ENCODE measurements at places on chromosomes 6 and 20. TPM values are rescaled to one million over a fixed set of nuclear protein-coding genes. Genes with fewer than 3 reads are reported as not detected.

The ECT2L gene
- not detected for total RNA-seq

- no peak for DNase-seq
These were observed 33.6 kb upstream of the BTN3A2 start for GRCh38 chr6:26331218-26332073.

GRCh38 chr6:115630424-115631024, 430.2 kb downstream of the FRK start:
- no peak for DNase-seq

The PPIL1 gene
- 53.2 TPM for total RNA-seq

- no peak for DNase-seq
These were observed 9.8 kb upstream of the CNKSR3 start for GRCh38 chr6:154520280-154520679.

DNA sequence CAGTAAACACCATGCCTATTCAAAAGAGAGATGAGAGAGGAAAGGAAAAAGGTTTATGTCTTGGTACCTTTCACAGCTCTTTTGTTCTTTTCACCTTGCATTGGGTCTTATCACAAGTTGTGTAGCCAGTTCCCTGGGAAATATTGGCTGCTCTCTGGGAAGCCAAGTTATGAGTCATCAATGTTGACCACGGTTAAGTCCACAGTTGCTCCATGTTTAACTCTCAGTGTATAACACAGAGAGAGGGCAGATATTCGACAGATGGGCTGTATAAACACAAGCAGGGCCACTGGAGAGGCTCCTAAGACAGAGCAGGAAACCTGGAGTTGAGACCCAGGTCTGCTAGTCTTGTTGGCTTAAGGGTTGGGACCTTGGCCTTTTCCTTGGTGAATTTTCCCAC, 718.6 kb downstream of the QKI start:
- no peak for DNase-seq

GRCh38 chr6:63808576-63808975, 173.0 kb downstream of the PHF3 start:
- DNase-seq: no peak

The WFDC8 gene
- total RNA-seq: not detected

- DNase-seq: no peak
These were observed 218.4 kb downstream of the HIVEP2 start for GRCh38 chr6:142726616-142727015.

GRCh38 chr20:44659931-44660330, 8.4 kb upstream of the ADA start:
- DNase-seq: no peak

- DNase-seq: no peak
These were observed 97.2 kb downstream of the SPTLC3 start for GRCh38 chr20:13105864-13106457.

- no peak for DNase-seq
These were observed 17.1 kb upstream of the BPI start for GRCh38 chr20:38286586-38287531.

- no peak for DNase-seq
These were observed 62.5 kb downstream of the ERMARD start for GRCh38 chr6:169813969-169814368.

GRCh38 chr6:31908791-31909190, 6.9 kb upstream of the ZBTB12 start:
- DNase-seq: no peak

GRCh38 chr6:133241086-133241900, at the start of gene EYA4:
EYA4 (plus strand) TSS chr6:133241357; CDS start chr6:133274781, 33,424 bp downstream.
- peak; percentile 17 for DNase-seq

The WFDC13 gene
- not detected for total RNA-seq

The MLN gene
- not detected for total RNA-seq

DNA sequence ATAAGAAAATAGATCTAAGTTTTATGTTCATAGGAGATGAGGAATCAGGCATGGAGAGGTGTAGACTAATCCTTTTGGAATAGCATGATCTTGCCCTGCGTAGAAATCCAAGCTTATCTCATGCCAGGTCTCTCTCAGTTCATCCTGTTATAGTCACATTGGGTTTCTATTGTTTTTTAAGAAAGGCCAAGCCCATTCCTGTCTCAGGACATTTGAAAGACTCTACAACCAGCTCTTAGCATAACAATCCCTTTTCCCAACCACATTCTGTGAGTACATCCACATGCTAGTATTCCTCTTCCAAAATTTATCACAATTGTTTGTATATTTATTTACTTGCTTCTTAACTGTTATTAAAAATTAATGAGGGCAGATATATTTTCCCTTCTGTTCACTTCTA, 130.3 kb downstream of the MMUT start:
- DNase-seq: no peak

The MEP1A gene
- total RNA-seq: 4.1 TPM

GRCh38 chr6:128112494-128112893, 211.6 kb upstream of the THEMIS start:
- DNase-seq: no peak

GRCh38 chr20:42319252-42320013, 701.3 kb upstream of the CHD6 start:
- DNase-seq: no peak

The ELOVL5 gene
- total RNA-seq: 74.4 TPM

GRCh38 chr6:27897580-27898206, 14.5 kb downstream of the OR2B2 start:
- no peak for DNase-seq

GRCh38 chr6:74851596-74851995, 354.3 kb downstream of the COL12A1 start:
- DNase-seq: no peak

DNA sequence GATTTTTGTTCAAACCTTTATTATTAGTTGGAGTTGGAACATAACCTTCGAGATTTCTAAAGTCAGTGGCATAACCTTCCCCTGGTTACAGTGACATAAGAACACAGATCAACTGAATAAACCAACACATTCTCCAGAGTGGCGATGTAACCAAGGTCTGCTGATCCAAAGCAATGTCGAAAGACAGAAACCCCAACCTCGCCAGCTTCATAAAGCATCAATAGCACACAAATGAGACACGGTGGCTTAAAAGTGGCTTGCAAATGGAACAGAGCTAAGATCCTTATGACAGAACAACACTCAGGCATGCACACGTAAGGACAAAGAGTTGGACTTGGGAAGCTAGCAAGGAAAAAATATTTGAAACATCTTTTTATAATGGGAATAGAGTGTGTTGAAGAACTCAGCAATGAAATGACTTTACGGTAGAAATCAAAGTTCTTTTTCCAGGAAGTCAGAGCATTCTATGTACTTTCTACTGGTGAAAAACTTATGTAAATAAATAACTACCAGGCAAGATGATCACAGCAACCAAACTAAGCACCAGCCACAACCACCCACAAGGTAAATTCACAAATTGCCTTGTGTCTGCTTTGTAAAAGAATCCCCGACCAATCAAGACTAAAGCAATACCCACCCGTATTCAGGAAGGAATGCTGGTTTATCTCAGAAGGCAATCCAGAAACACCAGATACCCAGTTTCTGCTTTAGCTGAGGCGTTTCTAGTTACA, 61.0 kb upstream of the NHSL1 start:
- DNase-seq: no peak

The HLA-G gene
- 0.38 TPM for total RNA-seq

The POM121L2 gene
- total RNA-seq: not detected

DNA sequence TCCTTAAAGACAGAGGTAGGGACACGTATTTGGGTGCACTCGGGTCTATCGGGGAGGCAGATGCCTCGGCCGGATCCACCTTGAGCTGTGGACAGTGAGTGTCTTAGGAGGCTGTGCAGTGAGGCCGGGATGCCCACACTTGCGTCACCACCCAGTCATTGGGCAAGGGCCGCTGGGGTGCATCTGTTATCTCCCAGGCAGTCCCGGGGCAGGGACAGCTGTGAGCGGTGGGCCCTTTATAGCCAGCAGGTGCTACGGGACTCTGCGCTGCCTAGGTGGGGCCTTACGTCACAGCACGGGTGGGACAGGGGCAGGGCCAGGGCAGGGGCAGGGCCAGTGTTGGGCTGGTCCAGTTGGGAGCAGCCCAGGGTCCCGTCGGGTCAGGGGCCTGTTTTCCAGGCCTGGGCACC, 689 bp upstream of the COL20A1 start:
- no peak for DNase-seq

- no peak for DNase-seq
These were observed 141.1 kb upstream of the EEF1E1 start for GRCh38 chr6:8243475-8243874.

GRCh38 chr20:19828232-19828631, 70.2 kb downstream of the RIN2 start:
- DNase-seq: no peak

DNA sequence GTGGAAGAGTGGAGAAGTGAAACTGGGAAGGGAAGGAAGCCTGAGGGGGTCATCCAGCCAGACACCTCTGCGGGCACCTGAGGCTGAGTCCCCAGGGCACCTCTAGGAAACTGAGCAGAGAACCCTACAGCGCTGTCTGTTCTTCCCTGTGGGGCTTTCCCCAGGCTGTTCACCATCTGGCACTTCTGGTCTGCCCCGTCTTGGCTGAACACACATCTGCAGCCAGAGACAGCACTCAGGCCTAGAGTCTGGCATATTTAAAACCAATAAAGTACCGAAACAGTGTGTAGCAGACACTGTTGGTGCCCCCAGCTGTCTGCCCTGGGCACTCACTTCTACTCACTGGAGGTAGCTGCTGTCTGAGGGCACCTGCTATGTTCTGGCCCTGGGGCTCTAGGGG, 9.4 kb upstream of the ARFGEF2 start:
- DNase-seq: no peak

- no peak for DNase-seq
These were observed 214.9 kb upstream of the RNF217 start for GRCh38 chr6:124747349-124747748.

GRCh38 chr6:168844821-168845609, 404.0 kb downstream of the SMOC2 start:
- no peak for DNase-seq

The FAM184A gene
- 23.0 TPM for total RNA-seq

DNA sequence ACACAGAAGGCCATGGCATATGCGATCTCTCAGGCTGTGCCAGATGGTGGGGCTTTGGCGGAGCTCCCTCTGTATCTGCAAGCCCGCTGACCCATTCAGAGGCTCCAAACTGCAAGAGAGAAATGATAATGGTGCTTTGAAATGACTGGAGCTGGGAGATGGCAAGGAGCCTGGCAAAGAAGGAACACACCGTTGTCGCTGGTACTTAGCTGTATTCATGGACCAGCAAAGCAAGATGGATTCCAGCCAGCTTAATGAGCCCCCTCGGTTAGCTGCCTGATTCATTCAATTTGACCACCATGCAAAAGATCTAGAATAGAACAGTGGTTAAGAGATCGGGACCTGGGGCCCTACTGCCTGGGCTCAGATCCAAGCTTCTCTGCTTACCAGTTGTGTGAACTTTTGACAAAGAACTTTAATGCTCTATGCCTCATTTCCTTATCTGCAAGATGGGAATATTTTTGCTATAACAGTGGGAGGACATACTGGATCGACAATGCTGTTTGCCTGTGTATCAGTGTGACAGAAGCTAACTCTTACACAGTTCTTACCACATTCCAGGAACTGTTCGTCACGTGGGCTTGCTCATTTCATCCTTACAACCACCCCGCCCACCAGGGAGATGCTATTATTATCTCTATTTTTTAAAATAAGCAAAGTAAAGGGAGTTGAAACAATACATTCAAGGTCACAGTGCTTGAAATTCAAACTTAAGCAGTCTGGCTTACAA, 317.8 kb upstream of the SULF2 start:
- DNase-seq: no peak

The SLC23A2 gene
- 23.6 TPM for total RNA-seq

DNA sequence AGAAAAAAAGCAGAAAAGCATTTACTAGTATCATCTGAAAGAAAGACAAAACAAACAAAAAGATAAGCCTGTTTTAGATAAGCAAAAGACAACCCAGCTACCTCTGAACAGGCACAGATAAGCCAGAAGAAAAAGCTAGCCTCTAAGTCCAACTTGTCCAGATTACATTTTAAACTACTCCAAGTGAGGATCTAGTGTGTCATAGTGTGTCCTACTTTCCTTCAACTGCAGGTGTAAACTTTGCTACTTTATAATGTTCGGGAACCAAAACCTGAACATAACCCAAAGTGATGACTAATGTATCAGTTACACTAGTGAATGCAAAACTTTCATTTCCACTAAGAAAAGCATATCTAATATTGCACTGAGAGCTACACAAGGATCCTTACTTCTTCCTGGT, 19.5 kb downstream of the ADNP start:
- DNase-seq: no peak

The GABRR1 gene
- total RNA-seq: not detected

DNA sequence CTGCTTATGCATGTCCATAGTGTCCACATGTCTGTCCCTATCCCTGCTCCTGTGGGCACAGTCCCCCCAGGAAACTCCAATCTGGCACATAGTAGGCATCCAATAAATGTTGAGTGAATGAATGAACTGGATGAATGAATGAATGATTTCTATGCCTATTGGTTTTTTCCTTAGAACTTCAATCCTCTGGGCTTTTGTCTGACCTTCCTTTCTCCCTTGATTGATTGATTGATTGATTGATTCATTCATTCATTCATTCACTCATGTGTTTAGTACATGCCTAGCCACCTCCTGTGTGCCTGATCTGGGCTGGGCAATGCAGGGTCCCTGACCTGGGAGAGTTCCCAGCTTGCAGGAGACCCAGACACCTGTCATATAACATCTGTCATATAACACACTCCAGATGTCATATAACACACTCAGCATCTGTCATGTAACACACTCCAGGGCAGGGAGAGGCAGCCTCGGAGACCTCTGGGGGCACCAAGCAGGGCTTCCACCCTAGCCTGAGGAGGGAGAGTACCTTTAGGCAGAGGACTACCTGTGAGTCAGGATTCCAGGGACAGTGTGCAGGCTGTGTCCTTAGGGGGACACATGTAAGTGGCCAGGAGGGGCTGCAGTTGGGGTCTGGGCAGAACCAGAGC, 17.9 kb downstream of the VSTM2L start:
- no peak for DNase-seq

DNA sequence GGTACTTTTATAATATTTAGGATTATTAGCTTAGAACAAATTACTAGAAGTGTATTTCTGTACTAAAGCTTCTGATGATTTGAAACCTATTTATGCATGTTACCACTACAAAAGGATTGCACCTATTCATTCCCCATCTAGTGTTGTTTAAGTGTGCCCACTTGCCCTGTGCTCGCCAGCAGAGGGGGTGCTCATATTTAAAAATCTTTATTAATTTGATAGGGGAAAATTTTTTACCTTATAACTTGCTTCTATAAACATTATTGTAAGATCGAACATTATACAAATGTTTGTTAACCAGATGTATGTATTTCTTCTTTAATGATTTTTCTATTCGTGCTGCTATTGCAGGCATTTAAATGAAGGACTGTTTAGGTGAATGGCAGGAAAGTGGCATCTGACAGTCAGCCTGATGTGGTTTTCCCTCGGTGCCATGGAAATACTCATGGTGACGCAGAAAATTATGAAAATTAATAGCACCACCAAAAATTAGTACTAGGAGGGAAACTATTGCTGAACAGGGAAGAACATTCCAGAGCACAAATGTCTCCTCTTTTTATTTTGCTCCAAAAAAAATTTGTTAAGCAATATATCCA, 44.1 kb upstream of the FNDC1 start:
- no peak for DNase-seq

The ANGPT4 gene
- not detected for total RNA-seq

GRCh38 chr6:70208235-70208790, 94.6 kb downstream of the COL9A1 start:
- no peak for DNase-seq
